Left renal cortex interstitium (tissue), 4 donors: ENCODE measurements at places on chromosomes 2 and 18. TPM values are rescaled to one million over a fixed set of nuclear protein-coding genes. Genes with fewer than 3 reads are reported as not detected.

Gene WNT6
- polyA plus RNA-seq, result 0.49 TPM

Gene HS1BP3
- polyA plus RNA-seq, result 22.5 TPM

Gene FAM124B
- polyA plus RNA-seq, result 3.0 TPM

Gene ANKRD62
- polyA plus RNA-seq, result 0.08 TPM

Gene SMYD5
- 34.1 TPM for polyA plus RNA-seq

Gene LONRF2
- 2.3 TPM for polyA plus RNA-seq
